ENCODE measurements at places on chromosomes 4 and X.

DNA sequence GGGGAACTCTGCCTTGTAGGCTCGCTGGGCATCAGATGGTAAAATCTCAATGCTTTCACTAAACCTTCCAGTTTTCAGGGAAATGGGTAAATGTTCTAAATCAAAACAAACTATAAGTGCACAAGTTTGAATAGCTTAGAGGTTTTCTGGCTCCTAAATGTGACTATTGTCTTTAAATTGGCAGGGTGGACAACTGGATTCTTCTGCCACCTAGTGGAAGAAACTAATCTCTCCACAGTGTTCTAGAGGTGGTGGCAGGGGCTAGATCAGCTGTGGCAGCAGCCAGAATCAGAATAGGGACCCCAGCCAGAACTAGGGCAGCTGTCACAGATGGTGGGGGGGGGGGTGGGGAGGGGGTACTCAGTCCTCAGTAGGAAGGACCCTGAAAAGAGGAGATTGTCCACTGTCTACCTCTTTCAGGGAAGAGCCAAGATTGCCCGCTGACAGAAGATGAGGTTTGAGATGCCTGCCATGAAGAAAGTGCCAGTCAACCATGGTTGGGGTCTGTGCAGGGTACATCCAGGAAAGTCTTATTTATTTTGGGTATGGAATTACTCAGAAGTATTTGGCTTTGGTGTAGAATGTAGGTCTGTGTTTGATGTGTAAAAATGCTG, 201.4 kb downstream of the CCNG2 start:
- no peak for DNase-seq

- DNase-seq, result no peak
Measured at GRCh38 chr4:138235419-138235952, 6.7 kb downstream of the SLC7A11 start.

- DNase-seq, result no peak
Measured at GRCh38 chr4:104559502-104559901, 64.8 kb upstream of the CXXC4 start.

DNA sequence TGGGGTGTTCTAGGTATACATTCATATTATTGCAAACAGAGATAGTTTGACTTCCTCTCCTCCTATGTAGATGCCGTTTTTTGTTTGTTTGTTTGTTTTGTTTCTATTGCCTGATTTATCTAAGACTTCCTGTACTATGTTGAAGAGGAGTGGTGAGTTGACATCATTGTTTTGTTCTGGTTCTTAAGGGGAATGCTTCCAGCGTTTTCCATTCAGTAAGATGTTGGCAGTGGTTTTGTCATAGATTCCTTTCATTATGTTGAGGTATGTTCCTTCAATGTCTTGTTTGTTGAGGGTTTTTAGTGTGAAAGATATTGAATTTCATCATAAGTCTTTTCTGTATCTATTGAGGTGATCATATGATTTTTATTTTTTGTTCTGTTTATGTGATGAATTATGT, 401.6 kb upstream of the EPHA5 start:
- no peak for DNase-seq

GRCh38 chr4:26120098-26120825, 200.6 kb upstream of the RBPJ start:
- no peak for DNase-seq

GRCh38 chr4:142373610-142374009, 472.5 kb downstream of the INPP4B start:
- no peak for DNase-seq

GRCh38 chr4:40199999-40200874, 3.4 kb downstream of the RHOH start:
- no peak for DNase-seq

DNA sequence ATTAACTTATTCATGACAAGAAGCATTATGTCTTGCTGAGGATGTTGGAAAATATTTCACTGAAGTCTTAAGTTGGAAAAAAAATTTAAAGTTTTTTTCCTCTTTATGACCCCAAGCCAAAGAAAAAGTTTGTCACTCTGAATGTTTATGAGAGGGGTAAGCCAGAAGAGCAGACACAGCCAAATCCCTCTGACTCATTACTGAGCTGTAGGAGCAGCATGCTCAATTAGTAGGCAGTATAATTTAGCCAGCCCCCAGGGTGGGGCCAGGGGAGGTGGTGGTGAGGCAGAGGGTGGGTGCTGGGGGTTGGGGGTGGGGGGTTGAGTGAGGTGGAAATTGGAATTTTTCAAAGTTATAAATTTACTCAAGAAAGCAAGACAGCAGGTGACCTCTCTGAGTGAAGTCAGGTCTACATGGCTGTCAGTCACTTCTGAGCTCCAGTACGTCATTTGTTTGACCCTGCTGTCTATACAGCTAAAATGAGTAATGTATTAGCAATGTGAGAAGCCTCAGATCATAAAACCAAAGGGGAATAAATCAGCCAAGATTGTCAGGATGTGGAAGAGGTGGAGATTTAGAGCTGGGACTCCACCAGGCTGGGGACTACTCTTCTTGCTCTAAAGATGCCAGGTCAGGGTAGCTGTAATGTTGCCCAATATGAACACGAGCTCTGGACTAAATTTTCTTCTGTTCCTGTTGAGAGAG, 98.8 kb upstream of the NDP start:
- no peak for DNase-seq

DNA sequence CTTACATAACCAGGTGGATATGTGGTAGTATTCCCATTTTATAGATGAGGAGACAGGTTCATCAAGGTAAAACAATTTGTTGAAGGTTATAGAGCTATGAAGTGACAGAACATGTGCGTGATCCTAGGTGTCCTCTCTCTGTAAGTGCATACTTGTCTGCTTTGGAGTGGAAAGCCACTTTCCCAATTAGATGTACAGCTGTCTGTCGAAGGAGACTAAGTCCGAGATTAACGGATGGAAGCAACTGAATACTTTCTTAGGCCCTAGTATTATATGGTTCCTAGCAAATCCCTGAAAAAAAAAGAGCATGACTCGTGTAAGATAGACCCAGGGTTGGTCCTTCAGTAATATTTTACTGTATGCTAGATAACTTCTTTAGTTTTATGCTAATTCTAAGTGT, 19.7 kb downstream of the TMEM131L start:
- DNase-seq, result no peak

GRCh38 chrX:38726612-38727011, 74.6 kb upstream of the MID1IP1 start:
- DNase-seq, result no peak

- peak; percentile 28 for DNase-seq
Measured at GRCh38 chr4:121726642-121727268, 30.0 kb upstream of the ANXA5 start.
